Tracheal epithelial cell (primary cell): ENCODE measurements at places on chromosomes 3 and 15. TPM values are rescaled to one million over a fixed set of nuclear protein-coding genes. Genes with fewer than 3 reads are reported as not detected.

The SLC22A14 gene
- total RNA-seq = under 0.01 TPM in 1 of 2 replicates, not detected in the other

The TRPM1 gene
- under 0.01 TPM in 1 of 2 replicates, not detected in the other for total RNA-seq

The SPSB4 gene
- total RNA-seq = under 0.01 TPM in 1 of 2 replicates, not detected in the other

The TMEM42 gene
- total RNA-seq = 12.0 and 22.4 TPM in 2 replicates

The CADPS gene
- total RNA-seq = under 0.01 TPM in 1 of 2 replicates, not detected in the other

The PRR20G gene
- total RNA-seq = not detected in 2 replicates

The MKRN3 gene
- 0.24 TPM in 1 of 2 replicates, not detected in the other for total RNA-seq

The MUC20 gene
- total RNA-seq = 1.7 TPM in 2 replicates

The UMPS gene
- 23.2 and 41.7 TPM in 2 replicates for total RNA-seq

The MEX3B gene
- total RNA-seq = 0.64 and 3.4 TPM in 2 replicates

The SH2D7 gene
- not detected in 2 replicates for total RNA-seq

The C15orf39 gene
- total RNA-seq = 2.6 and 5.1 TPM in 2 replicates

The FAM227B gene
- total RNA-seq = 2.2 and 2.8 TPM in 2 replicates

The SNURF gene
- total RNA-seq = 0.85 and 1.7 TPM in 2 replicates

The C3orf18 gene
- 4.3 and 4.7 TPM in 2 replicates for total RNA-seq

The ZMYND10 gene
- 0.24 and 1.9 TPM in 2 replicates for total RNA-seq

The ZNF80 gene
- total RNA-seq = not detected in 2 replicates

The MCTP2 gene
- 22.0 and 22.2 TPM in 2 replicates for total RNA-seq

The LRRC3B gene
- not detected in 2 replicates for total RNA-seq

The CPEB1 gene
- total RNA-seq = under 0.01 TPM in 1 of 2 replicates, not detected in the other

The COL8A1 gene
- total RNA-seq = 3.8 and 41.4 TPM in 2 replicates

The SLC2A2 gene
- under 0.01 TPM in 1 of 2 replicates, not detected in the other for total RNA-seq

The CHRFAM7A gene
- under 0.01 TPM in 1 of 2 replicates, not detected in the other for total RNA-seq

The PTX3 gene
- total RNA-seq = 0.85 and 5.8 TPM in 2 replicates

The GADL1 gene
- total RNA-seq = not detected in 2 replicates

The ERICH6 gene
- under 0.01 and 0.24 TPM in 2 replicates for total RNA-seq

The AHSG gene
- not detected in 2 replicates for total RNA-seq

The GCNT3 gene
- total RNA-seq = 5.3 and 10.4 TPM in 2 replicates

The INSYN1 gene
- not detected in 2 replicates for total RNA-seq

The DNASE1L3 gene
- total RNA-seq = 0.43 and 0.48 TPM in 2 replicates

The TMEM207 gene
- not detected in 2 replicates for total RNA-seq

The LRRC15 gene
- total RNA-seq = not detected in 2 replicates

The NEK10 gene
- total RNA-seq = 0.72 and 2.6 TPM in 2 replicates

The SERINC4 gene
- not detected in 2 replicates for total RNA-seq

The THSD4 gene
- total RNA-seq = 9.0 and 23.1 TPM in 2 replicates

The ENTPD3 gene
- 8.2 and 17.9 TPM in 2 replicates for total RNA-seq

The XYLB gene
- 1.2 and 2.1 TPM in 2 replicates for total RNA-seq

The EIF5A2 gene
- 5.5 and 8.7 TPM in 2 replicates for total RNA-seq

The LRRC31 gene
- 0.24 TPM in 1 of 2 replicates, not detected in the other for total RNA-seq

The CHRM5 gene
- total RNA-seq = not detected in 2 replicates

The CCR3 gene
- total RNA-seq = not detected in 2 replicates

The OR5K1 gene
- not detected in 2 replicates for total RNA-seq

The ZMAT3 gene
- 11.3 and 25.4 TPM in 2 replicates for total RNA-seq

The RBMS3 gene
- total RNA-seq = 3.2 and 19.3 TPM in 2 replicates

The SPINT1 gene
- 258 and 274 TPM in 2 replicates for total RNA-seq

The GORASP1 gene
- 27.7 and 32.6 TPM in 2 replicates for total RNA-seq

The NANOGP8 gene
- 0.24 TPM in 1 of 2 replicates, not detected in the other for total RNA-seq

The ZBED2 gene
- 8.3 and 11.8 TPM in 2 replicates for total RNA-seq

The LIPH gene
- total RNA-seq = 1.7 and 3.9 TPM in 2 replicates

The GOLGA8H gene
- not detected in 2 replicates for total RNA-seq

The TFRC gene
- total RNA-seq = 115 and 117 TPM in 2 replicates

The IQGAP1 gene
- 205 and 209 TPM in 2 replicates for total RNA-seq

The ZNF592 gene
- 2.9 and 5.1 TPM in 2 replicates for total RNA-seq

The BFSP2 gene
- not detected in 2 replicates for total RNA-seq

The MKRN2OS gene
- total RNA-seq = 1.7 and 2.2 TPM in 2 replicates

The CTXND1 gene
- total RNA-seq = not detected in 2 replicates

The ANXA2 gene
- total RNA-seq = 4,490 and 4,964 TPM in 2 replicates

The ADIPOQ gene
- not detected in 2 replicates for total RNA-seq

The SUSD5 gene
- under 0.01 and 0.24 TPM in 2 replicates for total RNA-seq
